ENCODE measurements at places on chromosomes 5 and 9.

- DNase-seq, result no peak
Measured at GRCh38 chr5:84623019-84623418, 238.3 kb upstream of the EDIL3 start.

- no peak for DNase-seq
Measured at GRCh38 chr9:123080444-123080843, 47.0 kb downstream of the GPR21 start.

DNA sequence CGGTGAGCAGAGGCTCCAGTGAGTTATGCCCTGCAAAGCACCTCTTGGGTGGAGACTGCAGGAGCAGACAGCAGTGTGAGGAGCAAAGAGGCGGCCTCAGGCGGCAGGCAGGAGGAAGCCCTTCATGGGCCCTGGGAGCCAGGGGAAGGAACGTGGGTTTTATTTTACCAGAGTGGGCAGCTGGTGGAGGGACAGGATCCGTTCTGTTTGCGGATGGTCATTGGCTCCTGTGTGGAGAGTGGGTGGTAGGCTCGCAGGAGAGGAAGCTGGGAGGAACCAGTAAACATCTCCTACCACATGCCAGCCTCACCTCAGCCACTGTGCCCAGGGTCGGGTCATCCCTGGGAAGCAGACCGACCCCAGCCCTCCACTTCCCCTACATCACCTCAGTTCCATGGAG is 24.4 kb downstream of the HNRNPH1 start:
- DNase-seq, result no peak

- no peak for DNase-seq
Measured at GRCh38 chr5:132381614-132382013, 12.1 kb downstream of the SLC22A5 start.

GRCh38 chr5:177468685-177469628 is 4.5 kb downstream of the DBN1 start:
- DNase-seq, result no peak

DNA sequence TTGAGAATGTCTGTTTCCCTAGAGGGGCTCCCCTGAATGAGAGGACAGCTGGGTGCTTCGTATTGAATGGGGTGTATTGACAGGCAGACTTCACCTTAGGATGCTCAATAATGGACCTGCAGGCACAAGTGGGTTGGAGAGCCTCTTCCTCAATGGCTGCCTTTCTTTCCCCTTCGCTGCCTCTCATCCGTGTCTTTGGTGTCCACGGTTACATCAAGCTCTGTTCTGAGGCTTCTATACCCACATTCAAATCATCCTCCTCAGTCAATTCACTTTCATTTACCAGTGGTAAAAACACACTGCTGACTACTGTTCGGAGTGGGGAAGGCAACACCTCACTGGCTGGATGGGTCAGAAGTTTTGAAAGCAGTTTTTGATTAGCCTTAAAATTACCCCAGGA is 20.6 kb downstream of the LIX1 start:
- no peak for DNase-seq

- no peak for DNase-seq
Measured at GRCh38 chr9:34503406-34503805, 19.4 kb downstream of the ENHO start.

- no peak for DNase-seq
Measured at GRCh38 chr9:7094576-7094975, 336.8 kb downstream of the KDM4C start.

DNA sequence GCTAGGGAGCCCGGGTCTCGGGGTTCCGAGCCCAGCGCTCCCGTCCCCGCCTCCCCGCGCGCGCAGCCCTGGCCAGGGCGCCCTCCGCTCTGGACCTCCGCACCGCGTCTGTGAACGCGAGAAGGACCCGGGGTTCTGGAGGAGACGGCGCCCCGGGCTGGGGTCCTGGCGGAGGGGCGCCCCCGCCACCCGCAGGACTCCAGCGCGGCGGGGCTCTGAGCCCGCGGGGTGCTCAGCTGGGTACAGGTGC is 431 bp downstream of the TMOD1 start:
- no peak for DNase-seq

DNA sequence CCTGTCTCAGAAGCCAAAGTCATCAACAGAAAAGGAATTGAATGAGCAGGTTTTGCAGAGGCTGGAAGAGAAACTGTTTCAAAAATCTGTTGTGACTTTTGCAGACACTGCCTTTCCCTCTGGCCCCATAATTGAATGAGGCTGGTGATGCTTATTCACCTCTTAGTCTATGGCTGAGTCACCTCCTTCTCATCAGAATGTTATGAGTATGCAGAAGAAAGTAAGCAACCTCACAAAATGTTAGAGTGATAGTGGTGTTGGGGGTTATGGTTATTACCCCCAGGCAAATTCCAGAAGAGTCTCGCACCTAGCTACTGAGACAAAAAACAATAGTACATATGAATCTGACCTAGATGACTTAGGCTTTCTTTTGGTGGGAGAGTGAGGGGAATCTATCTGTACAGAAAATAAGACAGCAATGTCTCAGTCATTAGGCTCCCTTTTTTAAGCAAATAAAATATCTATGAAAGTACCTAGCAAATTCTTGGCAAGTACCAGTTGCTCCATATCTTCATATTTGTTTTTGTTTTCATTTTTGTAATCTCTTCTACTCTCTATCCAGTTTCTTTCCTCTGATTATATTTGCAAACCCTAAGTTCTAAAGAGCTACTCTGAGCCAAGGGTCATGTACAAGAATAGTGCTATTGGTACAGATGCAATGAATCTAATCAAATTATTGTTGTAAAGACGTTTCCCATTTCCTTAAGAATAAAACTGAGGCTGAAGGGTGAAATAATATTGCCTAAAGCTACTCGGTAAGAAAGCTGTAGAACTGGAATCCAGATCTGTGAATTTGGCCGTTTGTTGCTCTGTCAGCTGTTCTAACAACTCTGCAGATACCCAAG is 498.1 kb upstream of the TNC start:
- DNase-seq, result no peak

DNA sequence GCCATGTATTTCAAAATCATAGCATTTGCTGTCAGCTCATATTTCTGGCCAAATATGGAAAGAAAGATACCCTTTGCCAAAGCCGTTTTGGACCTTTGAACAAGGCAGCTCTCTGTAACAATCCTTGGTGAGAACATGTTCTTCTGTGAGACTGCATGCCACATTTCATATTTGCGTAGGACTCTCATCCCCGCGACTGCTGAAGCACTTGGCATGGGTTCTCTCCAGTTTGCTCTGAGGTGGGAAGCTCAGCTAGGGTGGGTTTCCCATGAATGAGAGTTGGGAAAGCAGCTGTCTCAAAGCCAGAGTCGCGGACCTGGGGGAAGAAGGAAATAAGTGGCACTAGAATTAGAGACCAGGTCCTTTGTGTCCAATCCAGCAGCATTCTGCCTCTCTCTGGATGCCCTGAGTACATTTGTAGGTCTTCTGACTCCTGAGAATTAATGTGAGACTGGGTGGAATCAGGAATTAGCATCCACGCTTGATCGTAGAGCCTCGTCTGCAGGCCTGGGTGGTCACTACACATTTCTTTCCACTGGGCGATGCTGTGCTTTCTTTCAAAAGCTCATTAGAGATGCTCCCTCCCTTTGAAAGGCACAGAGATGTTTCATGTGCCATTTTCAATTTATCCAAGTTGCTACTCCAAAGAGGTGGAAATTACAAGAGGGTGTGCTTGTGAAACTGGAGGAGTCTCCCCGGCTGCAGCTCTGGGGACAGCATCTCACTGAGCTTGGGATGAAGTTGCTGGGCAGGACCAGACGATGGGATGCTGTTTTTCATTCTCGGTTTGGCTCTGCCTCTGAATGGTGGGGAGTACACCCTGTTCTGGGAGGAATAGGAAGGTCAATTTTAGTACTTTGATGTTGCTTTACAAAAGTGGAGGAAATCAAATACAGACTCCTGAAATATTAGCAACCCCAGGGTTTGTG is 197.2 kb downstream of the GADD45G start:
- no peak for DNase-seq

DNA sequence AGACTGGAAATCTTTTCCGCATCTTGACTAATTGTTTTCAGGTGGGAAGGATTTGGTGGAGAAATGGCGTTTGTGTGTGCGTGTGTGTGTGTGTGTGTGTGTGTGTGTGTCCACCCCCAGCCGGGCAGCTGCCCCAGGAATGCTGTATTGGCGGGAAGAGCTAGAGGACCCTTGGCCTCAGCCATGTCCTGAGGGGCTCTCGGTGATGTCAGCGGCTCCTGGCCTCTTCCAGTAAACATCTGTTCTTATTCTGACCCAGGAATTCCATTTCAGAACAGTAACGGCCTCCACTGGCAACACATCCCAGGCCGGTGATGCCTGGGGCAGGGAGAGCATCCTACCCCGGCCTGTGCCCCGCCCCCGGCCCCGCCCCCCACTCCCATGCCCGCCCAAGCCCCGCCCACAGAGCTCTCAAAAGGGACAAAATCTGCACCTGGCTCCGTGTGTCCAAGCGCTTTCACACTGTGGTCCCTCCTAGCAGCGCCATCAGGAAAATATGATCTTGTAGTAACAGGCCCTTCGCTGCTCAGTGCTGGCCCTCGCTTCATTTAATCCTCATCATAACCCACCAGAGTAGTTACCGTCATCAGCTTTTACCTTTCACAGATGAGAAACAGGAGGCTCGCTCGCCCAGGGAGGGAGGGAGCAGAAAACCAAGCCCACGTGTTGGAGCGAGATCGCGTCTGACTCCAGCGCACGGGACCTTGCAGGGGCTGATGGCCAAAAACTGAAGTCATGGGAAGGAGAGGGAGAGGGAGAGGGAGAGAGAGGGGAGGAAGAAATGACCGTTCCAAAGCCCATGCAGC is 18.9 kb downstream of the ADAMTS2 start:
- no peak for DNase-seq

DNA sequence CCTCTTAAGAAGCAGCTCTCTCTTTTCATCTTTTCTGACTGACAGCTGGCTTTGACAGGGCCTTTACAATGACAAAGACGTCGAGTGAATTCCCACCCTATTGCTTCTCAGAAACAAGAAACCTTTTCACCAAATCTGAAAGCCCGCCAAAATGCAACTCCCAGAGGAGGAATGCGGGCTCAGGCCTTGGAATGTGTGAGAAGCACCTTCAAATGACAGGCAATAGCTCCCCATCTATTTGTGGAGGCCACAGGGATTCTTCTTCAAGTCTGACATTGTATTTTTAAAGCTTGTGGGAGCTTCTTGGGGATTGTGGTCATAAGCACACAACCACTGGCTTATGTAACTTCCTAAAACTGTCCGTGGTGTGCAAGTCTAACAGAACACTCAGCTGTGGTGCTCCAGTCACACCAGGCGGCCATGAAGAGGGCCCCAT is 72.7 kb downstream of the DPYSL3 start:
- DNase-seq, result no peak

All from T-helper 17 cell (primary cell).